H7 (cell line): ENCODE measurements at places on chromosomes 3 and 15. TPM values are rescaled to one million over a fixed set of nuclear protein-coding genes. Genes with fewer than 3 reads are reported as not detected.

SHC4 gene
- 0.03 and 1.1 TPM in 2 replicates for total RNA-seq

CBLB gene
- 6.5 and 7.9 TPM in 2 replicates for total RNA-seq

DNA sequence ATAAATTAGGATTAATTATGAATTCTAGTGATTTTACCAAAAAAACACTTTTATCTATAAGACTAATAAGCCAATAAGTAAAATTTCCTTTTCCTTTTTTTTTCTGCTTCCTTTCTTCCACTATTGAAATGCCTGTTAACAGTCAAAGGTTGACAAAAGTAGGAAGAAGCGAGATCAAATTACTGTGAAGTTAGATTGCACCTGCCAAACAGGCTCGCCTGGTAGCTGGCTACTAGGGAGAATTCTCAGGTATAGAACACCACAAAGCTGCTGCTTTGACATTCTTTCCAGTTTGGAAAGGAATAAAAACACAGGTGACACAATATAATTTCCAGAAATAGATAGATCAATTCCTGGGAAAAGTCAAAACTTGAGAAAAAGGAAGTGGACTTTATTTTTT is 749.0 kb downstream of the NSUN3 start:
- DNase-seq = no peak

DNA sequence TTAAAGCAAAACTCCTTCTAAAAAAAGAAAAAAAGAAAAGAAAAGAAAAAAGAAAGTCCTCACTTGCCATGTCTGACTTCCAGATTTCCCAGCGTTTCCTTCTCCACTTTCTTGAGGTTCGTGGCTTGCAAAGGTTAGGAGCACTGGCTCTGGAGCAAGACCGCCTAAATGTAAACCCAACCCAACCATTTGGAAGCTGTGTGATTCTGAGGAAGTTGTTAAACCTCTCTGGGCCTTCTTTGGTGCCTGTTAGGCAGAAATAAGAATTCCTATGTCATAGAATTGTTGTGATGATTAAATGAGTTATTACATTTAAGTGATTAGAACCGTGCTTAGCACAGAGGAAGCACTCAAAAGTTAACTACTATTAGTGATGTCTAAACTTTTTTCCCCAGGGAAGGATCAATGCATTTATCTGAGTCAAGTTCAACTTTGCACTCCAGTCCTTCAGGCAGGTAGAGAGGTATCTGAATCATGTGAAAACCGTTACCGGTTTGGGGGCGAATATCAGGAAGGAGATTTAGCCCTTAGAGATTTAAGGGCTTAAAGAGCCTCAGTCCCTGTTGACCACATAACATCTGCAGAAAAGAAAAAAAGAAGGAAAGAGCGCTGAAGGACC is 78.3 kb upstream of the HES1 start:
- no peak for DNase-seq

DNA sequence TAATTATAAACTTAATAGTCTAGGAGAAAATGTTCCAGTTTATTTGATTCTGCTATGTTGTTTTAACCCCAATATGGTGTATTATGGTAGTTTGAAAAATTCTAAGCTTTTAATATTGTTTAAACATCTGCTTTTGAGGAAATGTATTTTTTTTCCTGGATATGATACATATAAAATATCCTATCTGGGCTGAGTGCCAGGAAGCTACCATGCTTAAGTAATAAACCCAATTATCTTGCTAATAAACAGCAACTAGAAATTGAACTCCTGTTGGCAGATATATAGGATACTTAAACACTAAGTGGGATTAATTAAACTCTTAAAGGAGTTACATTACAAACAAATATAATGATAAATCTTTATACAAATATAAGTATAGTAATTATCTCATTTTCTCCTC is 293.7 kb upstream of the GRM7 start:
- DNase-seq = no peak

DNA sequence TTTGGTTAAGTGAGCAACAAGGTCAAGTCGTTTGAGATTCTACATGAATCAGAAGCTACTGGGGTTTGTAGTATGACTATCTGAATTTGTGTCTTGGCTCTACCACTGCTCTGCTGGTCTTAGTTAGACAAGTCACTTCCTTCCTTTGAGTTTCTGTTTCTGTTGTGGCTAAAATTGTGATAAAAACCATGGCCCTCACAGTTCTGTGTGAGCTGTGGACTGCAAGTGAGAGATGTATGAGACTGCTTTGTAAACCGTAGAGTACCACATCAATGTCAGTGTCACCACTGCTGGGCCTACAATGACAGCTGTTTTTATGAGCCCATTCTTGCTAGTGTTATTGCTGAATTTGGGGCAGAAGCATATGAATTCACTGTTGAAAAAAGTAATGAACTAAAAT is 32.7 kb downstream of the RARB start:
- DNase-seq = no peak

DNA sequence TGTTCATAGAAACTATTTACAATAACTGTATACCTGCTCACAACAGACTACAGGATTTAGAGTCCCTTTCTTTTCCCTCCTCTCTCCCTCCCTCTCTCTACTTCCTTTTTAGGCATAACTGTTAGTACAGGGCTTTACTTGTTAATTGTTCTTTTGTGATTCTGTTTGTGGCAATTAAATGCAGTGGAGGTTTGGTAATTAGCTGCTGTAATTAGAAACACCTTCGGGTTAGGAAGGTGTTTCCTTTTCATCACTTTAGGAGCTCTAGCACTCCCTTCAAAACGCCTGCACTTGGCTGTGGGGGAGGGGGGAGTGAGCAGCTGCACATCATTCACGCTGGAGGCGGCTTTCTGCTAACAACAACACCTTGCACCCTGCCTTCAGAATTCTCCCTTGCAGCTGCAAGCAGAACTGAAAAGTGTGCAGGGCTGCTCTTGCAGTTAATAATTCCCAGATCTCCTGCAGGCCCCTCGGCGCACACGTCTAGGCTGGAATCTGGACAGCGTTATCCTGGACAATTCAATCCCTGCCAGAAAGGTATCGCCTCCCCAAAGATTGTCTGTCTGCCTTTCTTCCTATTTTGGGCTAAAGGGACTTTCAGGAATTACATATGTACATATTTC is 242.6 kb upstream of the RGMA start:
- peak; percentile 71 for DNase-seq

KNG1 gene
- not detected in 2 replicates for total RNA-seq

- DNase-seq = peak; percentile 79
Measured at GRCh38 chr3:184145111-184145524, 10.0 kb downstream of the EIF2B5 start.

- DNase-seq = no peak
Measured at GRCh38 chr3:100865442-100865841, 127.8 kb downstream of the ABI3BP start.
